ENCODE measurements at places on chromosomes 1 and 21.

- DNase-seq = no peak
Observed at GRCh38 chr1:98019747-98020146, 98.9 kb upstream of the DPYD start.

DNA sequence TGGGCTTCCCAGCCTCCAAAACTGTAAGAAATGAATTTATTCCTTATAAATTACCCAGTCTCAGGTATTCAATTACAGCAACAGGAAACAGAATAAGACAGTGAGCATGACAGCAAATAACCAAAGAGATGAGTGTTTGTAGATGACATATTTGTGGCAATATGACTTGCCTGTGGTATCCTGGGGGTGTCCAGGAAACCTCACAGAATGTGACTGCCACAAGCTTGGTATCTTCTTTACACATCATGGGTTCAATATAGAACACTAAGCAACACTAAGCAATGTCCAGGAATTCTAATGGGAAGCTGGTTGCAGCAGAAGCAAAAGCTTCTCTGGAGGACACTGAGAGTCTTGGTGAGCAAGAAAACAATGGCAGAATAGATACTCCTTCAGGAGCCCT lies 236.4 kb upstream of the BEND5 start:
- DNase-seq = no peak

- DNase-seq = no peak
Observed at GRCh38 chr1:110321846-110322245, 17.3 kb upstream of the RBM15 start.

DNA sequence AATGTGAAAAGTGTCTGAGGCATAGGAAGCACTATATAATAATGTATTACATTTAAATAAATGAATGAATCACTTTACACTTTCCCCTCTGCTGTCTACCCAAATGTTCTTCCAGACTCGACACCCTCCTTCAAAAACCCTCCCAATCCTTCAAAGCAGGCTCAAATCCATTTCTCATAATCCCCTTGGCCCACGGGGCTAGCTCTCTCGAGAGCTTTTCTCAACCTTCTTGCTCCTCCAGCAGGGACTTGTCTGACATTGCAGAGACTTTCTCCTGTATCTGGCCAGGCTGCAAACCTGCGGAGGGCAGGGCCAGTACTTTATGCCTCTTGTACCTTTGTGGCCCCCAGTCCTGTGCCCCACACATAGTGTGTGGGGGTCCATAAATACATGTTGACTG lies 14.1 kb upstream of the CNTN2 start:
- DNase-seq = no peak

DNA sequence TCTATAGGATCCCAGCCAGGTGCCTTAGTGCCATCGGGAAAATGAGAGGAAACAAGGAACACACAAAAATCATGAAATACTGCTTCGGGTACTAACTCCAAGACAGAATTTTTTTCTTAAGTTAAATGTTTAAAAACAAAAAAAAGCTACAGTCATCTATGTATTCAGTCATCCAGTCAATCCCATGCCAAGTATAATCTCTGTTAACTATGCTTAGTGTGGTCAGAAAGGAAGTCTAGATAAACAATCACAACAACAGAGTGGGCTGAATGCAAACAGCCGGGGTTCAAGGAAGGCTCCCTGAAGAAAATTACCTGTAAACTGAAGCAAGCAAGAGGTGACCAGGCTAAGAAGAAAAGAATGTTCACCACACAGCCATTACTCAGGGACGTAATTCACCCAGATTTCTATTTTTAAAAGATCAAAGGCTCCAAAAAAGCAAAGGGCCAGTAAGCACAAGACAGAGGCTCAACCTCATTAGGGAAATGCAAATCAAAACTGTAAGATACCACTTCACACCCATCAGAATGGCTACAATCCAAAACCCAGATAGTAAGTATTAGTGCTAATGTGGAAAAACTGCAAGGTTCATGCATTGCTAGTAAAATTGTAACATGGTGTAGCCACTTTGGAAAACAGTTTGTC lies 53.0 kb downstream of the RERE start:
- DNase-seq = no peak

- no peak for DNase-seq
Observed at GRCh38 chr1:200410566-200410878, 686 bp upstream of the ZNF281 start.

DNA sequence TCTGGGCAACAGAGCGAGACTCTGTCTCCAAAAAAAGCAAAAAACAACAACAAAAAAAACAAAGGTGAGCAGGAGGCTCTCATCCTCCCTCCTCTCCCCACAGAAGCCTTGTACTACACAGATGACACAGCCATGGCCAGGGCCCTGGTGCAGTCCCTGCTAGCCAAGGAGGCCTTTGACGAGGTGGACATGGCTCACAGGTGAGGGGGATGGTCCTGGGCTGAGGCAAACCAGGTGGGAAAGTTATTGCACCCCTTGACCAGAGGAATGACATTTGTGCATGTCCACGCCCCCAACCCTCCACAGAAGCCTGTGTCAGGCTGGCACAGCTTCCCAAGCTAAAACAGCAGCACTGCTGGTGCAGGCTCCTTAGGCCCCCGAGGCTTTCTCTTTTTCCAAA lies 2.4 kb downstream of the ADPRS start:
- no peak for DNase-seq

DNA sequence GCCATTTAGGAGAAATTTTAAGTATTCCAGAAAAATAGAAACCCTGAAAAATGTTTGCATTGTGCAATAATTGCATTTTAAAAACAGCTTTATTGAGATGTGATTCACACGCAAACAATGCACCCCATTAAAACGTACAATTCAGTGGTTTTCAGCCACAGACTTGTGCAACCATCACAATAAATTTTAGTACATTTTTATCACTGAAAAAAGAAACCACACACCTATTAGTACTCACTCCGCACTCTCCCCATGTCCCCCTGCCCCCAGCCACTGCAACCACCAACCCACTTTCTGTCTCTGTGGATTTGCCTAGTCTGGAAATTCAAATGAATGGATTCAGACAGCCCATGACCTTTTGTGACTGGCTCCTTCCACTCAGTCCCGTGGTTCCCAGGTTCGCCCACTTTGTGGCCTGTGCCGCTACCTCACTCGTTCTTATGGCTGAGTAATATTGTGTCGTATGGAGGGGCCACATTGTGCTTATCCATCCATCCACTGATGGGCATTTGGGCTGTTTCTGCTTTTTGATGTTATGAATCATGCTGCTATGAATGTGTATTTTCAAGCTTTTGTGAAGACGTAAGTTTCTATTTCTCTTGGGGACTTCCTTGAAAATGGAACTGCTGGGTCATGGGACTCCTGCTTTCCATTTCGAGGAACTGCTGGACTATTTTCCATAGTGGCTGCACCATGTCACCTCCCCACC lies 147.7 kb upstream of the ARHGEF16 start:
- no peak for DNase-seq

- DNase-seq = peak; percentile 20
Observed at GRCh38 chr1:51627672-51628071, 10.8 kb downstream of the OSBPL9 start.

DNA sequence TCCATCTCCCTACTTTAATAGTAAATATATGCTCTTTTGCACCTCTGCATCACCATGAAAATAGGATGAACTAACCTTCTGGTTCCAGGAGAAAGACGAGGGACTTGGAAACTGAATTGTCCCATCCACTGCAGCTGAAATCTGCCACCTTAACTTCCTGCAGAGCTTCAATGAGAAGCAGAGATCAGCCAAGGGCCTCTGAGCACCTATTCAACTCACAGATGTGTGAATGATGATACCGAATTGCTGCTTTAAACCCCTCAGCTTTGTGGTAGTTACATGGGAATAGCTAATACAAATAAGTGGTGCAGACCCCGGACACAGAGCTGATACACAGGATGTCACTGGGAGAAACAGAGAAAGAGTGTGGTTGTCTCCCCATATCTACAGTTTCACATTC lies 616.8 kb downstream of the NCAM2 start:
- DNase-seq = no peak

DNA sequence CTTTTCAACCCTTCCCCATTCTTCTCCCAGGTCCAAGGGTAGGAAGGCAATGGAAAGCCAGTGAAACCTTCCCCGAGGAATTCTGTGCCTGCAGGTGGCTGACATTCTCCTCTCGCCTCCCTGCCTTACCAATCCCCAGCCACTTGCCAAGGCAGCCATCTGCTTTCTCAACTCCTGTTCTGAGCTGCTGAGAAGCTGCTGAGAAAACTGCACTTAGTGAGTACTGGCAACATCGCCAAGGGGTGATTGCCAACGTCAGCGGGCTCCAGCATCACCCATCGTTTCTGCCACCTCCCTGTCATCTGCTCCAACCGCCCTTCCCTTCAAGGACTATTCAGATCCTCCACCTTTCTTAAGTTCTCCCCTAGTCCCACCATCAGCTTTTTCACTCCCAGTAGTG lies 106.0 kb downstream of the PTPRU start:
- no peak for DNase-seq

All from NCI-H460 (cell line).